ENCODE measurements at places on chromosomes 5 and 9.

GRCh38 chr5:88870285-88870684 is 12.7 kb downstream of the MEF2C start:
- DNase-seq, result no peak

DNA sequence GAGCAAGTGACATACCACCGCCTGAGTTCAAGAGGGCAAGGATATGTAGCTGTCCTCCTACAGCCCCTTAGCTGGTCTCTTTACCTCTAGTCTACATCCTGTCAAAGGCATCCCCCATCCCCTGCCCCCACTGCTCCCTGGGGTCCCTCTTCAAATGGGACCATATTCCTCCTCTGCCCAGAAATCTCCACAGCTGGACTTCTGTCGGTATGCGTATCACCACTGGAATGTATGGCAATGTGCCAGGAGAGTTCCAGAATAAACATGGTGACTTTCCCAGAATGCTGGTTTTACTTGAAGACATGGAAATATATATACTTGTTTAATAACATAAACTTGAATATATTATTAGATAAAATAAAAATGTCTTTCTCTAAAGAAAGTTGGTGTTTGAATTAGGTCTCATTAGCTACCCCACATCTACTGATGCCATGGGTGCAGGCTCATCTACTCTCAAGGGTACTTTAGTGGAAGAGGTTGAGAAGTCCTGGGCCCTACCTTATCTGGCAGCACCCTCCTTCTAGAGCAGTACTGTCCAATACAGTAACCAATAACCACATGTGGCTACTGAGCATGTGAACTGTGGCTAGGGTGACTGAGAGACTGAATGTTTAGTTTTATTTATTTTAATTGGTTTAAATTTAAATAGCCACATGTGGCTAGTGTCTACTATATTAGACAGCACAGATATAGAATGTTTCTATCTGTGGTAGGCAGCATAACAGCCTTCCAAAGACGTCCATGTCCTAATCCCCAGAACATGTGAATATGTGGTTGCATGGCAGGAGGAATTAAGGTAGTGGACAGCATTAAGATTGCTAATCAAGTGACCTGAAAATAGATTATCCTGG is 181.7 kb upstream of the SLC30A5 start:
- peak; percentile 5 for DNase-seq

DNA sequence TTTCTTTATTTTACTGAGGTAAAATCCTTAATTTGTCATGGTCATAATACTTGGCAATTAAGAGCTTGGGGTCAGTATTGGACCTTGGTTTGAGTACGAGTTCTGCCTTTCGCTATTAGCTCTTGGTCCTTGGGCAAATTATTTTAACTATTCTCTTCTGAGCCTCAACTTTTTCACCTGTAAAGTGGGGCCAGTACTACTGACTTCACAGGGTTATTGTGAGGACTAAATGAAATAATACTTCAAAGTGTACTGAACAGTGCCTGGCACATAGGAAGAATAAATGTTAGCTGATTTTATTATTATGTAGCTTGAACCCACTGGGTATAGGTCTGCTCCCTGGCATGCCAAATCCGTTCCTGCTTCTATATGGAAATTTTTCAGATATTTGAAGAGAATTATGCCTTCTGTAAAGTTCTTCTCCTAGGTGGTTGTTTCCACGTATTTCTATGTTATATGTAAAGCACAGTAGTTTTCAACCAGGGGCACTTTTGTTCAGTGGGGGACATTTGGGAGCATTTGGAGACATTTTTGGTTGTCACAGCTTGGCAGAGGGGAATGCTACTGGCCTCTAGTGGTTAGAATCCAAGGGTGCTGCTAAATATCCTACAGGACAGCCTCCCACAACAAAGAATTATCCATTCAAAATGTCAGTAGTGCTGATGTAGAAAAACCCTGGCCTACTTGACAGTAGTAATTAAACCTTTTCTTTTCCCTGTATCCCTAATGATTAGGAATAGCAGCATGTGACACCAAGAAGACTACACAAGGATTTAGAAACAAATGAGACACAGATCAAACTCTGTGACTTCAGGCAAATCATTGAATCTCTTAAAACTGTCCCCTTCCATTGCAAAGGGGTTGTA is 4.5 kb downstream of the RCL1 start:
- DNase-seq, result no peak

DNA sequence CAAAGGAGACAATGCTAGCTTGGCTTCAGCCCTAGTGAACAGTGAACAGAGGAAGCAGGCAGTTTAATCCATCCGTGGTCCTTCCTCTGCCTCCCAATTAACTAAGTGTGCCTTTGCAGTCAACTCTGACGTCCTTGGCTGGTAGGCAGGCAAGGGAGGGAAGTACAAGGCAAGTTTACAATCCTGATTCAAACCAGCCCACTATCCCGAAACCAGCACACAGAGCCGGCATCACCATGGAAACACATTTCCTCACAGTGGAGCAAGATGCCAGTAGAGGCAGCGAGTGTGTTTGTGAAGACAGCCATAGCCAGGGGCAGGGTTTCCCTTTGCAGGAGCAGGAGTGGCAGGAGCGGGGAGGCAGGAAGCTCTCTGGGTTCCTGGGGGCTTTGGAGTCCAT is 73.9 kb downstream of the GOLPH3 start:
- DNase-seq, result no peak

- DNase-seq, result no peak
Measured at GRCh38 chr5:108409786-108410185, 27.9 kb upstream of the FBXL17 start.

- no peak for DNase-seq
Measured at GRCh38 chr9:110582156-110582555, 2.6 kb upstream of the SVEP1 start.

GRCh38 chr5:73606206-73606753 is 19.7 kb upstream of the ARHGEF28 start:
- no peak for DNase-seq

DNA sequence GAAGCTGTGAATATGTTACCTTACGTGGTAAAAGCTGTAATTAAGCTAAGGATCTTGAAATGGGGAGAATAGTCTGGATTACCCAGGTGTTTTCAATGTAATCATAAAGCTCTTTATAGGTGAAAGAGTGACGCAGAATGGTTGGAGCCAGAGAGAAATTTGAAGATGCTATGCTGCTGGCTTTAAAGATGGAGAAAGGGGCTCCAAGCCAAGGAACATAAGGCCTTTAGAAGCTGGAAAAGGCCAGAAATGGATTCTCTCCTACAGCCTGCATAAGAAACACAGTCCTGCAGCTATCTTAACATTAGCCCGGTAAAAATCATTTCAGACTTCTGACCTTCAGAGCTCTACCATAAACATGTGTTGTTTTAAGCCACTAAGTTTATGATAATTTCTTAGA is 243.3 kb upstream of the VLDLR start:
- no peak for DNase-seq

- no peak for DNase-seq
Measured at GRCh38 chr9:76886318-76886717, 19.6 kb downstream of the PRUNE2 start.

- no peak for DNase-seq
Measured at GRCh38 chr9:73719660-73720059, 568.0 kb downstream of the ANXA1 start.

DNA sequence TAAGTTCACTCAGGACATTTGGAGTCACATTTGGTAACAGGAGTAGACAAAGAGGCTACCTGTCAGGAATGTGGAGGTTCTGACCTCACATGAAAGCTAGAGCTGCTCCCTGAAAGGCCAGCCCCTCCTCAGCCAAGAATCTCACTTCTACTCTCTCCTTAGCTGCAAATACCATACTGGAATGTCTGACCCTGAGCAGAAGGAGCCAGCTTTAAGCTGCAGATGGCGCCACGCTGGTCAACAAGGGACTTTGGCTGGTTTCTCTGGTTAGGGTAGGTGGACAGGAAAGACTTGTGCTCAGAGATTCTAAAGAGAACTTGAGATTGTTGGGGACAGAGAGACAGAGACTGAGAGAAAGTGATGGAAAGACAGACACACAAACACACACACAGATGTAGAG is 21.9 kb downstream of the ASTN2 start:
- no peak for DNase-seq

DNA sequence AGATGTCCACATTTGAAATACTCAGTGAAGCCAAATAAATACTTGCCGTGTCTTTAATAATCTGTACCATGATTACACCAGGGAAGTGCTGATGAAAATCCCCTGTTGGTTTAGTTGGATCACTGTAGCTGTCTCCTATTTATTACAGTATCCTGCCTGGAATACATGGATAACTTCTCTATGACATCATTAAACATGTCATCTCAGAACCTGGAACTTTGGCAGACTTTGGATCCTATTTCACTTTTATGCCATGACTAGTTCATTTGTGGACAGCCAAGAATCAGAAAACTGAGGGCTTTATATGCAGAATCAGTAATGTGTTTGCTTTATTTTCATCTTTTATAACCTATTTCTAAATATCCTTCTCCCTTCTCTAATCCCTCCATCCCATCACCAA is at the start of gene TXNDC8:
TSS of gene TXNDC8 (minus strand) at position 137 of the 400 bp plus-strand sequence.
- DNase-seq, result peak; percentile 15

- DNase-seq, result no peak
Measured at GRCh38 chr9:26125693-26126092, 447.4 kb upstream of the TUSC1 start.

DNA sequence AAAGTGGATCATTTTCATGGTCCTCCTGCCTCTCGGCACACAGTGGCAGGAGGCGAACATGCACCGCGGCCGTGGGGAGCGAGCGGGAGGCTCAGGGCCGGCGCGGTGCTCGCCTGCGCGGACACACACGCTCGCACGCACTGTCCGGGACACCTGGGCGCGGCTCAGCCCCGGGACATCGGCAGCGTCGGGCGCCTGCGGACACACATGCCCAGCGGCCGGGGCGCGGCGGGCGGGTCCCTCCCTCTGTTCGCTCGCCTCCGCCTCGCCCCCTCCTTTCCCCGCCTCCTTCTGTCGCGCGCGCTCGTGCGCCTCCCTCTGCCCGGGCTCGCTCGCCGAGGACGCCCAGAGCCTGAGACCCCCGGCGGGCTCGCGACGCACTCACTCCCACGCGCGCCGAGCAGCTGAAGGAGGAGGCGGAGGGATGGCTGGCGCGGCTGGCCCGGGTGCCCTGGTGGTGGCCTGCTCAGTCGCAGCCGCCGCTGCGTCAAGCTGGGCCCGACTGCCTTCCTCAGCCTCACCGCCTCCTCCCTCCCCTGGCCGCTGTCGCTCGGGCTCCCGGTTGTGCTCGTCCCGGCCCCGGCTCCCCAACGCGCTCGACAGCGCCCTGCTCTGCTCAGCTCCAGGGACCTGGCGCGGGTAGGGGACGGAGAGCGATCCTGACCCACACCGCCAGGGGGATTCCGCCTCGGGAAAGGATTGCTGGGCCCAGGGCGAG is at the start of gene FRMD3:
TSS of gene FRMD3 (minus strand) at position 230 of the 718 bp plus-strand sequence. CDS start at position 60, 170 bp downstream.
- DNase-seq, result peak; percentile 44

- no peak for DNase-seq
Measured at GRCh38 chr5:79510638-79511037, 3.3 kb downstream of the HOMER1 start.

DNA sequence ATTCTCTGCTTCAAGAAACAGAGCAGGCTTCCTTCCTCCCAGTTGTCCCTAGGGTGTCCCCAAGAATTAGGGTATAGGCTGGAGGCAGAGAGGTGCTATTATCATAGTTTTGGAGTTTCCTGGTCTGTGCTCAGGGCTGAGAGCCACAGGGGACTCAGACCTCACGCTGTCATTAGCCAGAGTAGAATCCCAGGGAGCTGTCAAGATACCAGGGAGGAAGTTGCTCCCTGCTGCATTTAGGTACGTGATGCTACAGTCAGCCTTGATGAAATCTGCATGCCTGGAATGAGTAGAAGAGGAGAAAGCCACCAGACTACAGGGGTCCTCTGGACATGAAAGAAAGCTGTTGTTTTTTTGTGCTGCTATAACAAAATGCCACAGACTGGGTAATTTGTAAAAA is 273.2 kb downstream of the SH3GL2 start:
- no peak for DNase-seq

DNA sequence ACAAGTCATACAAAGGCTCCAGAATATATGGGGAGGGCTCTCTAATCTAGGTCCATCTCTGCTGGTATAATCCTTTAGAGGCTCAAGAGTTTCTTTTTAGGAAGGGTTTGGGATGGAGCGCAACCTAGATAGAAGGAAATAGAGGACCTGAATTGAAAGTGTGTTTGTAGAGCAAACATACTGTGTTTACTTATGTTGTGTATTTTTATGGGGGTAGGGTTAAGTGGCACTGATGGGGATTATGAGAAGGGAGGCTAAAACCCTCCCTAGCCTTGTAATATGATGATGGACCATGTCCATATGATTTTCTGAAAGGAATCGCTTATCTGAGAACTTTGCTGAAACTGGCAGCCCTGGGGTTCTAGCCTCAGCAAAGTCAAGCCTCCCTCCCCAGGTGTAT is 4.4 kb upstream of the ELL2 start:
- DNase-seq, result no peak

GRCh38 chr5:145980259-145980658 is 43.9 kb downstream of the SH3RF2 start:
- DNase-seq, result no peak

- no peak for DNase-seq
Measured at GRCh38 chr5:178583279-178583678, 6.9 kb downstream of the COL23A1 start.

- DNase-seq, result no peak
Measured at GRCh38 chr5:59458321-59458720, 435.2 kb downstream of the PDE4D start.

- DNase-seq, result no peak
Measured at GRCh38 chr9:108512426-108513173, 343.2 kb downstream of the ACTL7B start.

DNA sequence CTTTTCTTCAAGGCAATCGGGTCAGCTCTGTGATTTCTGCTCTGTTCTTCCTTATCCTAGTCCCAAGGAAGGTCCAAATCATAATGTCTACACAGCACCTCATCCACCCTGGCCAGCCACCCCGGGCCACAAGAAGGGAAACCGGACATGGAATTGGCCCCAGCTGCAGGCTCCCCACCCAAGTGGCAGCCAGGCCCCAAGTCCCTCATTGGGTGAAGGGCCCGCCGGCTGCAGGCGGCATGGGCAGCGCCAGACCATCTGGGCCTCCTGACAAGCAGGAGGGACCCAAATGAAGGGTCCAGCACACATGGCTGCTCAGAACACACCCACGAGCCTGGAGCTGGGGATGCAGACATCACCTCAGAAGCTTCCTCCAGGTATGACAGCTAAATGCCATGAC is 33.7 kb downstream of the BICD2 start:
- no peak for DNase-seq

- no peak for DNase-seq
Measured at GRCh38 chr5:16713386-16713928, 96.7 kb upstream of the RETREG1 start.

DNA sequence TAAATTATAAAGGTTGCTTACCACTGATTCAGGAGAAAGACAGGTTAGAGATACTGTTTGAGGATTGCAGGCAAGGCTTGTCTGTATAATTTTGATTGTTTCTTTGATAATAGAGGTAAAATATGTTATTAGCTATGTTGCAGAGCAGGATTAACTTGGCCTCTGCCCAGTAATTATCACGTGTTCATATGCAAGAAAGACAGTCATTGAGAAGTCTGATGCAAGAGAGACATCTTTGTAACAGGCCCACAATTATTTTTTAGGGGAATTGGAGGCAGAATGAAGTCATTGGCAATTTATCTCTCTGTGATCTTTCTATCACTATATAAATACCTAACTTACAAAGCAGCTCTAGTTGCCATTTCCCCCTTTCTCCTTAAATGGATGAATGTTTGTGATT is 46.0 kb downstream of the SLC44A1 start:
- no peak for DNase-seq

GRCh38 chr5:132098151-132098594 is 24.6 kb downstream of the CSF2 start:
- DNase-seq, result no peak

GRCh38 chr5:31404325-31404724 is 127.6 kb downstream of the DROSHA start:
- DNase-seq, result no peak

All from GM04503 (cell line).